Activated T-helper 1 cell treated with anti-CD3 and anti-CD28 coated beads, Interleukin-12 subunit alpha, Interleukin-12 subunit beta, Interleukin-2, Interleukin-4 antibody, amounts not matched to agents 30 ng/mL and 10 ng/mL and 1 ng/mL, durations not matched to agents 14 hours and 24 hours and 36 hours (primary cell): ENCODE measurements at places on chromosomes 2 and 18. TPM values are rescaled to one million over a fixed set of nuclear protein-coding genes. Genes with fewer than 3 reads are reported as not detected.

GRCh38 chr2:113275556-113276215 lies 3.0 kb downstream of the PAX8 start:
- H3K36me3 ChIP-seq, result no peaks in the 10 kb centered on the region
- DNase-seq, result no peak
- peak overlapping the region; percentile 26 for H3K4me3 ChIP-seq
- H3K27me3 ChIP-seq, result peaks cover 80% of the 10 kb centered on the region
- no peak overlapping the region for H3K27ac ChIP-seq

GRCh38 chr18:24417480-24417879 lies 9.0 kb upstream of the IMPACT start:
- H3K36me3 ChIP-seq, result no peaks in the 10 kb centered on the region
- DNase-seq, result no peak
- H3K27ac ChIP-seq, result no peak overlapping the region
- H3K4me3 ChIP-seq, result no peak overlapping the region
- H3K4me1 ChIP-seq, result peaks cover 20% of the 10 kb centered on the region
- peaks cover 21% of the 10 kb centered on the region for H3K27me3 ChIP-seq

GRCh38 chr2:164868563-164869419 lies 27.2 kb upstream of the COBLL1 start:
- no peak overlapping the region for H3K27ac ChIP-seq
- H3K27me3 ChIP-seq, result peaks cover 5% of the 10 kb centered on the region
- no peak overlapping the region for H3K4me3 ChIP-seq
- no peaks in the 10 kb centered on the region for H3K36me3 ChIP-seq
- H3K4me1 ChIP-seq, result no peaks in the 10 kb centered on the region

GRCh38 chr2:128444816-128445522 lies 126.3 kb upstream of the HS6ST1 start:
- no peak overlapping the region for H3K27ac ChIP-seq
- no peak for DNase-seq
- H3K36me3 ChIP-seq, result no peaks in the 10 kb centered on the region

DNA sequence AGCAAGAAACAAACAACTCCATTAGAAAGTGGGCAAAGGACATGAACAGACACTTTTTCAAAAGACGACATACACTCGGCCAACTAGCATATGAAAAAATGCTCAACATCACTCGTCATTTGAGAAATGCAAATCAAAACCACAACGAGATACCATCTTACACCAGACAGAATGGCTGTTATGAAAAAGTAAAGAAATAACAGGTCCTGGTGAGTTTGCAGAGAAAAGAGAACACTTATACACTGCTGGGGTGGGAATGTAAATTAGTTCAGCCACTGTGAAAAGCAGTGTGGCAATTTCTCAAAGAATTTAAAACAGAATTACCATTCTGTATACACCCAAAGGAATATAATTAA lies 130.5 kb downstream of the PLCL1 start:
- DNase-seq, result no peak
- no peaks in the 10 kb centered on the region for H3K36me3 ChIP-seq
- H3K4me1 ChIP-seq, result peaks cover 16% of the 10 kb centered on the region
- H3K27ac ChIP-seq, result peak overlapping the region; percentile 23
- H3K27me3 ChIP-seq, result peaks cover 3% of the 10 kb centered on the region
- peak overlapping the region; percentile 1 for H3K4me3 ChIP-seq

- no peaks in the 10 kb centered on the region for H3K36me3 ChIP-seq
- H3K4me1 ChIP-seq, result no peaks in the 10 kb centered on the region
- H3K4me3 ChIP-seq, result no peak overlapping the region
- no peak overlapping the region for H3K27ac ChIP-seq
- H3K27me3 ChIP-seq, result no peaks in the 10 kb centered on the region
Observed at GRCh38 chr2:108908713-108909070, 80.3 kb downstream of the EDAR start.

IL36B gene
- total RNA-seq, result not detected in 2 replicates

GRCh38 chr2:45771261-45771660 lies 119.8 kb downstream of the PRKCE start:
- no peak for DNase-seq
- H3K36me3 ChIP-seq, result no peaks in the 10 kb centered on the region
- no peak overlapping the region for H3K4me3 ChIP-seq
- H3K27me3 ChIP-seq, result peaks cover 7% of the 10 kb centered on the region
- no peak overlapping the region for H3K27ac ChIP-seq

GKN2 gene
- total RNA-seq, result not detected in 2 replicates

CHRNA1 gene
- not detected in 2 replicates for total RNA-seq

- no peaks in the 10 kb centered on the region for H3K36me3 ChIP-seq
- no peak overlapping the region for H3K27ac ChIP-seq
- H3K4me1 ChIP-seq, result no peaks in the 10 kb centered on the region
- peaks cover 2% of the 10 kb centered on the region for H3K27me3 ChIP-seq
Observed at GRCh38 chr2:119283873-119284331, 60.3 kb downstream of the STEAP3 start.

SPC25 gene
- total RNA-seq, result 17.9 and 19.9 TPM in 2 replicates

GAREM1 gene
- total RNA-seq, result not detected in 2 replicates

CXCR4 gene
- 83.3 and 86.3 TPM in 2 replicates for total RNA-seq
